Stimulated activated CD4-positive, alpha-beta T cell treated with anti-CD3 and anti-CD28 coated beads, Interleukin-1b, Interleukin-23, amount 100 ng/mL, for 1 hour (primary cell): ENCODE measurements at places on chromosomes 3 and 15.

GRCh38 chr15:64251121-64251520 is 88.3 kb upstream of the PPIB start:
- no peak for DNase-seq

DNA sequence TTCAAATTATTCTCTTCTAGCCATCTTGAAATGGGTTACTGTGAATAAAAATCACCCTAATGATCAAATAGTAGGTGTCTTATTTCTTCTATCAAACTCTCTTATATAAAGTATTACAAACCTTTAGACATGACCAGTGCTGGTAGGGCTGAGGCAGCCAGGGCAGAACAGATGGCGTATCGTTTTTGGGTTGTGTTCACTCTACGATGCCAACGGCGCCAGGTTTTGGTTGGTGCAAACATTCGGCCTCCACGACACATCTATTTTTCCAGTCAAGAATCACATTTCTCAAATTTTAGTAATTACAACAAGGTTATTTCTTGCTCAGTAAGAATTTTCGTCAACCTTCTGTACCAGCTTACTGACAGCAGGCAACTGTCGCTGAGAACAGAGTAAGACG is 2.2 kb downstream of the RPL4 start:
- no peak for DNase-seq

GRCh38 chr3:87793337-87793877 is 265.4 kb downstream of the CGGBP1 start:
- DNase-seq = no peak

- no peak for DNase-seq
Observed at GRCh38 chr3:111802163-111802625, 56.9 kb upstream of the PHLDB2 start.

GRCh38 chr15:36254426-36254825 is 325.0 kb upstream of the CDIN1 start:
- DNase-seq = no peak

GRCh38 chr3:102810937-102811336 is 376.1 kb downstream of the ZPLD1 start:
- no peak for DNase-seq

GRCh38 chr15:77533578-77534430 is 98.9 kb downstream of the LINGO1 start:
- no peak for DNase-seq

GRCh38 chr3:172321035-172321434 is 127.2 kb downstream of the GHSR start:
- no peak for DNase-seq

- no peak for DNase-seq
Observed at GRCh38 chr3:30535525-30535924, 70.9 kb upstream of the TGFBR2 start.

GRCh38 chr15:69557020-69557706 is 104.5 kb downstream of the RPLP1 start:
- DNase-seq = no peak

DNA sequence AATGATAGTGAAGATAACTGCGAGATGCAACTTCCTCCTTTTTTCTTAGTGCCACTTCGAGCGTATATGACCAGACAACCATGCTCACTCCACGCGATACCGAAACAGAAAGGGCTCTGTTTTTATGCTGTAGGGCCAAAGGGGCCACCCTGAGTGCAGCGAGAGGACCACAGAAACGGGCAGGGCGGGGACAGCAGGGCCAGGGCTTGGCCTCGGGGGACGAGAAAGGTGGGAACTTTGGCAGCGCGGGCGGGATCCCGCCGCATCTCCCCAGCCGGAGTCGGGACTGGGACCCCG is 483 bp downstream of the VPS13C start:
- peak; percentile 17 for DNase-seq

- DNase-seq = no peak
Observed at GRCh38 chr3:16236856-16237393, 27.8 kb downstream of the DPH3 start.
